T-helper 1 cell (primary cell): ENCODE measurements at places on chromosomes 5 and 9.

GRCh38 chr9:72351538-72352453, 13.2 kb downstream of the ZFAND5 start:
- no peak for DNase-seq

DNA sequence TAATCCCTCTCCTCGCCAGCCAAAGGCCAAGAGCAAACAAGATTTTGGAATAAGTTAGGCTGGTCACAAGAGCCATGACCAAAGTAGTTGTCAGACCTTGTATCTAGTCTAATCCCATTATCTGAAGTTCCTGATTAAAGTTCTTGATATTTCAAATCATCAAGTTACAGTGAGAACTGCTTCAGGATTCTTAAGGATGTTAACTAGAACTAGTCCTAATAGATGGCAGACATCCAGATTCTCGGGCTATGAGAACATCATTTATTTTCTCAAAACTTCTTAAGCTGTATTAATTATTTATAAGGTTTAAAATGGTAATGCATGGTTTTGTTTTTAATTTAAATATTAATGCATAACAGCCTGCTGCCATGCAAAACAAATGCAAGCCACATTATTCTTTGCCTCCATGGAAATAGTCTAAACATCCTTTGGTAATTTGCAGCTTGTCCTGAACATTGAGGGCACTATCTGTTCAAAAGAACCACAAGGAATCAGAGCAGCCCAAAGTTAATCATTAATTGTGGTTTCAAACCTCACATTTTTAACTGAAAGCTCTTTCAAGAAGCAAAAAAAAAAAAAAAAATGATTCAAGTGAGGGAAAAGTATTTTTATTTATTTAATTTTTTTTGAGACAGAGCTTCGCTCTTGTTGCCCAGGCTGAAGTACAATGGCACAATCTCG, 95.1 kb downstream of the TTC39B start:
- DNase-seq, result no peak

GRCh38 chr5:59391576-59391975, 501.9 kb downstream of the PDE4D start:
- no peak for DNase-seq

GRCh38 chr5:113692891-113693457, 179.5 kb downstream of the YTHDC2 start:
- no peak for DNase-seq

DNA sequence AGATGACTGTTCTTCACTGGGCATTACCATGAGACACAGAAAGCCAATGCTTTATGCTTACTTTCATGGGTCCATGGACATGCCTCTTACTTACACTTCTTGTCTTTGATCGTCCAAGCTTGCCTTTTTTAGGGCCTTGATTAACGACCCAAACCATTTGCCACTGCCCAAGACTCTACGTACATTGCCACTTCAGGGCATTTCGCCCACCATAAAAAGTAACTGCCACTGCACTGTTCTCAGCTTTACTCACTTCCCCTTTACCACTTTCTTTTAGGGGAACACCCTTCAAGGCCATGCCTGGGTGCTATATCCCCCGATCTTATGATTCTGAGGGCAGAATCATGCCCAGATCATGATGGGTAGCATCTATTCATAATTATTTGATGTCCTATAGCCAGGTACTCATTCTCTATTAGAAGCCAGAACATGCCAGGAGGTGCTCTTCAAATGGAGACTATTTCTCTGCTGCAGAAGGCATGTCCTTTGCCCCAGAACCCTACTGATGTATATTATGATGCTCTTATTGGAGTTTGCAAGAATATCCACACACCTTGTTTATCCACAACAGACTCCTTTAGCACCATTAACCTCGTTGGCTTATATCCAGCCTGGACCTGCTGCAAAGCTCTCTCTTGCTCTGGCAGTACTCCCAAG, 64.1 kb upstream of the RAD23B start:
- DNase-seq, result no peak

GRCh38 chr5:173451031-173451430, 122.8 kb upstream of the STC2 start:
- no peak for DNase-seq

GRCh38 chr9:94860678-94861588, 134.4 kb downstream of the AOPEP start:
- DNase-seq, result peak; percentile 96
